ENCODE measurements at places on chromosomes 2 and 18.

- DNase-seq: no peak
These were observed 2.0 kb downstream of the SNORC start for GRCh38 chr2:232871835-232872736.

DNA sequence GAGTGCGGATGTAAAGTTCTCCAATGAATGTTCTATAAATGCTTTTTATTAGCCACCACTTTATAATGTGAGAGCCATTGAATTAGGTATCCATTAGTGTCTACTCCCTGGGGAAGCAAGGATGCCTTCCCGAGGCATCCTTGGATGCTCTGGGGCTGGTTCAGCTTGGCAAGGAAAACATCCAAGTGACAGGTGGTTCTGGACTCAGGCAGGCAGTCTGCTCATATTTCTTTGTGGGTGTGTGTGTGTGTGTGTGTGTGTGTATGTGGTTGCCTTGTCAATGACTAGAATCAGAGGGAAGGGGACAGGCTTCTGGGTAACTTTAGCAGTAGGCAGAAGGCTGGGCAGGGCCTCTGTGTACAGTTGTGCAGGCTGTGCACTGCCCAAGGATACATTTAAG is 149.2 kb downstream of the TSN start:
- DNase-seq: no peak

DNA sequence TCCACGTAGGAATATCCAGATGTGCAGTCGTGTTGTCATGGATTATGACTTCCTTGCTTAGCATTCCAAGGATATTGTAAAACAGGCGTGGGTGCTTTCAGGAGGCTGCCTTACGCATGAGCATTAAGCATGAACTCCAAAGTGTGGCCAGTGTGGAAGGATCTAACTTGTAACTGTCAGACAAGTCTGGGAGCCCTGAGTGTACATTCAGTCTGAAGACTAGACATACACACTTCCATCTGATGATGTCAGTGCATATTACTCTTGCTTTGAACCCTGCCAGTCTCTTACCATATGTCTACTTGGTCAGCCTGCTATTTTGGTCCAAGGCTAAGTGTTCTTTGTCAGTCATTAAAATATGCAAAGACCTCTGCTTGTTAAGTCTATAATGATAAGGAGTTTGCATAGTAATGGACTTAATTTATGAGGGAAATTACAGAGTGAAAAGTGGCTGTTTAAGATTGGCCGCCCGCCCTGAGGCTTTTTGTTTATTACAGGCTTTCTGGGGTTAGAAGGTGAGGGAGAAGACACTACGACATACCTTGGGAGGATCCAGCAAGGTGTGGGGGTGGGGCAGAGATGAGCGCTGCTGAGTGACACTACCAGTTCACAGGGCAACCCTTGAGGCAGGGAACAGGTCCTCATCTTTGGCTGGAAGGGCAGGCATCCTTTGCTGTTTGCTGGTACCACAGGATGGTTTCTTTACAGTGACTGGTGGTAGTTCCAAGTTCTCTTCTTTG is 48.3 kb downstream of the CABLES1 start:
- no peak for DNase-seq

DNA sequence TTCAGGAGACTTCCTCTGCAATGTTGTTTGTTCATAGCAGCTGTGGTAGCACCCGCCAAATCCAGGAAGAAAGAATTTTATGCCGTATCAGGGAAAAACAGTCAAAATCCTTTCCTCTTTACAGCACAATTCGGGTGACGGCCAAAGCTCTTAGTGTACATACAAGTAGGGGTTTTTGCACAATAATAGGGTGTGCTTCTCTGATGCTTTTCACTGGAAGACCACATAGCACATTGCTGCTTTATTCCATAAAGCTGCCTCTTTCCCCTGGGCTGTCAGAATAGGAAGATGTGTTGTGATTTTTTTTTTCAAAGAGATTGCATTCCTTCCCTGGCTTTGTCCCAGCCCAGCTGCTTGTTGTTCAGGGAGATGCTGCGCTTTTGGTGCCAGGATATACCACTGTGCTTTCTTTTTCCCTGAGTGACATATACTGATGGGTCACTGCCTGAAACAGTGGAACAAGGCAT is 27.2 kb upstream of the LANCL1 start:
- peak; percentile 16 for DNase-seq

GRCh38 chr2:219852626-219853025 is 225.2 kb downstream of the SLC4A3 start:
- peak; percentile 26 for DNase-seq

DNA sequence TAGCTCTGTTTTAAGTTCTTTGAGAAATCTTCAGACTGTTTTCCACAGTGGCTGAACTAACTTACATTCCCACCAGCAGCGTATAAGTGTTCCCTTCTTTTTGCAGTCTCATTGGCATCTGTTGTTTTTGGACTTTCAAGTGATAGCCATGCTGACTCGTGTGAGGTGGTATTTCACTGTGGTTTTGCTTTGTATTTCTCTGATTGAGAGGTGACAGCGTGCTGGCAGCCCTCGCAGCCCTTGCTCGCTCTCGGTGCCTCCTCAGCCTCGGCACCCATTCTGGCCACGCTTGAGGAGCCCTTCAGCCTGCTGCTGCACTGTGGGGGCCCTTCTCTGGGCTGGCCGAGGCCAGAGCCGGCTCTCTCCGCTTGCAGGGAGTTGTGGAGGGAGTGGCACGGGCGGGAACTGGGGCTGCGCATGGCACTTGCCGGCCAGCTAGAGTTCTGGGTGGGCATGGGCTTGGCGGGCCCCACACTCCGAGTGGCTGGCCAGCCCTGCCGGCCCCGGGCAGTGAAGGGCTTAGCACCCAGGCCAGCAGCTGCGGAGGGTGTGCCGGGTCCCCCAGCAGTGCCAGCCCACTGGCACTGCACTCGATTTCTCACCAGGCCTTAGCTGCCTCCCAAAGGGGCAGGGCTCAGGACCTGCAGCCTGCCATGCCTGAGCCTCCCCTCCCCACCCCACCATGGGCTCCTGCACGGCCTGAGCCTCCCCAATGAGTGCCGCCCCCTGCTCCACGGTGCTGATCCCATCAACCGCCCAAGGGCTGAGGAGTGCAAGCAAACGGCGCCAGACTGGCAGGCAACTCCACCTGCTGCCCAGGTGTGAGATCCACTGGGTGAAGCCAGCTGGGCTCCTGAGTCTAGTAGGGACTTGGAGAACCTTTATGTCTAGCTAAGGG is 151.8 kb downstream of the IRS1 start:
- no peak for DNase-seq

GRCh38 chr2:72220170-72220569 is 72.5 kb upstream of the CYP26B1 start:
- DNase-seq: no peak

- no peak for DNase-seq
These were observed 860.6 kb upstream of the ZEB2 start for GRCh38 chr2:145380436-145381017.

GRCh38 chr2:224887141-224887540 is 155.1 kb downstream of the DOCK10 start:
- DNase-seq: no peak

- peak; percentile 68 for DNase-seq
These were observed 274.6 kb downstream of the AFF3 start for GRCh38 chr2:99867770-99868169.

DNA sequence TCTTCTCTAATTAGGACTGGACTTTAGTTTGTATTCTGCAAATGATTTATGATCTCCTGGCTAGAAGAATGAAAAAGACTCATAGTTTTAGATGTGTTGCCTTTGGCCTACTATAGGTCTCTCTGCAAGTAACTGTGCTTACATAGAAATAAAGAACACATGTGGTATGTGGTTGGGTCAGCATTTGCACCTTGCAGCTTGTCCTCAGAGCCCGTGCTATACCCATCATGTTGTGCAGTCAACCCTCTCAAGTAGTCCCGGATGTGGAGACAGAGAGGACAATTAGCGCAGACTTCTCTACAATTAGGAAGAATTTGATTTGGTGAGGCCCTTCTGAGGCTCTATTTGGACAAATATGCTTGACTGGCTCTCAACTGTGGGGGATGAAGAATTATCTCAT is 203.7 kb upstream of the ITGA4 start:
- DNase-seq: no peak

DNA sequence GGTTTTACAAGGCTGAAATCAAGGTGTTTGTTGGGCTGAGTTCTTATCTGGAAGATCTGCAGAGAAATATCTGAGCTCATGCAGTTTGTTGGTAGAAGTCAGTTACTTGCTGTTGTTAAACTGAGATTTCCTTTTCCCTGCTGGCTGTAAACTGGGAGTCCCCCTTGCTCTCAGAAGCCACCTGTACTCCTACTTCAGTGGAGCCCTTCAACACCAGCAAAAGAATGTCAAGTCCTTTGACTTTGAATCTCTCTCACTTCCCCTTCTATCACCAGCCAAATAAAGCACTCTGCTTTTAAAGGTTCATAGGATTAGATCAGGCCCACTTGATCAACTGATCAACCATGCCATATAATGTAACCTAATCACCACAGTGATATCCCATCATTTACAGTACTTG is 252.2 kb upstream of the CDH7 start:
- no peak for DNase-seq

GRCh38 chr2:88159955-88160415 is 10.2 kb upstream of the THNSL2 start:
- DNase-seq: peak; percentile 60

- no peak for DNase-seq
These were observed 47.4 kb downstream of the SPATS2L start for GRCh38 chr2:200353874-200354273.

GRCh38 chr2:166960702-166961270 is 72.5 kb downstream of the XIRP2 start:
- DNase-seq: no peak

DNA sequence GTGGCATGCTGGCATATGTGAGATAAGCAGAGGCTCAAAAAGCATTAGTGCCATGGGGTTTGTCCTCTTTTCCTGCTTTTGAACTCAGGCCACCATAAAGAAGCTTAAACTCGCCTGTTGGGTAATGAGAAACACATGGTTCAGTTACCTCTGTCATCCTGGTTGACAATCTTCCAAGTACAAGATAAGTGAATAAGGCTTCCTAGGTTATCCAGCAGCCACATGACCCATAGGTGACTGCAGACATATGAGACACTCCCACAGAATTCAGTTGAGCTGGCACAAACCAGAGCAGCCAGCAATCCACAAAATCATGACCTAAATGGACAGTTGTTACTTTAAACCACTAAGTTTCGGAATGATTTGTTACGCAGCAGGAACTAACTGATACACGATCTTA is 97.3 kb downstream of the TACR1 start:
- DNase-seq: no peak

- DNase-seq: no peak
These were observed 8.7 kb upstream of the BIN1 start for GRCh38 chr2:127115471-127116199.

- DNase-seq: no peak
These were observed 1371.5 kb upstream of the TMEFF2 start for GRCh38 chr2:193566276-193566675.

DNA sequence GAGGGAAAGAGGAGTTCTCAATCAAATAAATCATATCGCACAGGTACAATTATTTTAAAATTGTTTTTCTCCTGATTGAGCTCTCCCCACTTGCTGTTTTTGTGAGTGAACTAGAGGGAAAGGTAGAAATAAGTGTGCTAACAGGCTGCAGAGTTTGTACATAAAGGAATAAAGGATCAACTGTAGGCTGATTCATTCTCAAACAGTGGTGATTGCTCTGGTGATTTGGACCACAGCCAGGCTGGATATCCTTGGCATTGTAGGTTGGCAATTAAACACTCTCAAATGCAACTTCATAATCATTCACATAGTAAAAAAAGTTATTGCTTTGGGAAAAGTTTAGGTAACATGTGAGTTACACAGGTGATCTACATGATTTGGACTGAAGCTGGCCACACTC is 29.8 kb downstream of the LRP1B start:
- DNase-seq: no peak

DNA sequence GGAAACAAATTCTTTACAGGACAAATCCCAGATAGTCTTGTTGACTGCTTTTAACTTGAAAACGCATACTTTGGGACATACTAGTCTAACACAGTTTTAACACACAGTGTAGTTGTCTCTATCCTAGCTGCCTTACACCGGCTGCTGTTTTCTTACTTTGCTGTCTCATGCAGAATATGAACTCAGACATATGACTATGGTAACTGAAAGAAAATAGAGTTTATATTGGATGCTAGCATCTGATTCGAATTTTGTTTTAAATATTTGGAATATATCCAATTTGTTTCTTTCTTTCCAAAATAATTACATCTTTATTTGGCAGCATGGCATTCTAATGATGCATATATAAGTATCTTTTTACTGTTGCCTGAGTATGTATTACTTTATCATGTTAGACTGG is 69.8 kb downstream of the ANKRD12 start:
- DNase-seq: peak; percentile 34

DNA sequence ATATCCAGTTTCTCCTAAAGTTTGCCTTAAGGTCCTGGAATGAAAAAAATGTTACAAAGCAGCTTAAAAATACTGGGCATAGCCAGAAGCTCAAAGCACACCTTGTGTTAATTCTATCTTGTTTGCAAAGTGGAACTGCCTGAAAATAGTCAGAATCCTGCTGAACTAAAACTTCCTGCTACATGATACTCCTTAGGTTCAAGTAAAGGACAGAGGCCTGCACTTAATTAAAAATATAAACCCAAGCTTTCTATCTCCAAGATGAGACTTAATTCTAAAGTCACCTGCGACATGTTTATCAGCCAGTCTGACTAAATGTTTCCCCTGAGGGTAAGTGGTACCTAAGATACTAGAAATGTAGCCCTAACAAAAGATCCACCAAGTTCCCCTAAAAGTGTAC is 103.4 kb downstream of the CHST9 start:
- DNase-seq: no peak

DNA sequence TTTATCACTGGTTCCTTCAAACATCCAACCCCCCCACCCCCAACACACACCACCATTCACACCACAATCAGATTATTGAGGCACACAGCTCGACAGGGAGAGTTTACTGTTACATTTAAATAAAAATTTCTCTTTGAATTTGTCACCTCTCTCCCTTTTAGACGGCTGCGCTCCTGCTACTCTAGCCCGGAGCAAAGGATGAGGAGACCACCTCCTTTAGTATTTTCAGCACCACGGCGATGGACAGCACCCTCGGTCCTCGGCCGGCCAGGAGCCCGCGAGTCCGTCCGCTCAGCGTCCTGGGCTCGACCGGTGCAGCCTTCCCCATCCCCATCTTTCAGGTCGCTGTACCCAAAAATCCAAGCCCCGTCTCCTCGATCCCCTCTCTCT is 892 bp downstream of the CELF4 start:
- DNase-seq: peak; percentile 90

- DNase-seq: no peak
These were observed 110.7 kb downstream of the XRCC5 start for GRCh38 chr2:216219861-216220260.

DNA sequence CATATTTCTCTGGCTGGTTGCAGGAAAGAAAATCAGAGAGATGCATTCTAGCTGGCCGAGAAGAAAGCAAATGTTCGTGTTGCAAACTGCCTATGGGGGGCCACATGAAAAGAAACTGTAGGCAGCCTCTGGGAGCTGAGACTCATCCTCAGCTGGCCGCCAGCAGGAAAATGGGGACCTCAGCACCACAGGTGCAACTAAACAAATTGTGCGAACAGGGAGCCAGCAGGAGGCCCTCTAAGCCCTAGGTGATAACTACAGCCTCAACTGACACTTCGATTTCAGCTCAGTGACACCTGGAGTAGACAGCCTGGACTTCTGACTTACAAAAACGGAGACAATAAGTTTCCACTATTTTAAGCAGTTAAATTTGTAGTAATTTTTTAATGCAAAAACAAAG is 107.3 kb downstream of the DTNB start:
- DNase-seq: no peak

All from lung (tissue), 17 donors.